ENCODE measurements at places on chromosomes 3 and 15.

DNA sequence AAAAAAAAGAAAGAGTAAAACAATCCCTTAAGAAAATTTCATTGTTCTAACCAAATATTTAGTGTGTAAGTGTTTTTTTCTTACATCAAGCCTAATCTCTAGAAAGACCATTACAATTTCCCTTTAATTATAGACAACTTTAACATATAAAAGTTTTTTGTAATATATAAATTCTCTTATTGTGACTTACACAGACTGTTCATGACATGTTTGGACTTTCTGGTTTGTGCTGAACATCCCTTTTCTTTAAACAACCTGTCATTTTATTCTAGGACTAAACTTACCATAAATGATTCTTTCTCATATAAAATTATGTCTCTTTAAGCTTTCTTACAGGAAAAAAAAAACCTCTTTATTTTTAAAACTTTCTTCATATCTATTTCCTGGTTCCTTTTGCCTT lies 13.0 kb upstream of the BTLA start:
- DNase-seq, result no peak

DNA sequence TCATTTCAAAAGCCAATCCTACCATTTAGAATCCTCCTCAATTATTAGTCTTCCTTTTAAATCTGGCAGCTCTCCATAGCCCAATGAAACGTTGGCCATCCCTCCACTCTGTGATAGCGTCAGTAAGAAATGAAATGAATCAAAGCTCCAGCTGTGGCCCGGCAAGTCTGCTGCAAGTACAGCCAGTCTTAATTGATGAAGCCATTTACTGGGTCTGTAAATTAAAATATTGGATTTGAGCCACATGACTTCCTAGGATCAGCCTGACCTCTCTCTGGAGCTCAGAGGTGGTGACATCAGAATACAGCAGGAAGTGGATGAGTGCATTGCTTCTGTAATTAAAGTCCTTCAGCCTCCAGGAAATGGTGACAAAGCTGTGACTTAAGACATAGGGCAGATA lies 347.0 kb upstream of the LMCD1 start:
- no peak for DNase-seq

DNA sequence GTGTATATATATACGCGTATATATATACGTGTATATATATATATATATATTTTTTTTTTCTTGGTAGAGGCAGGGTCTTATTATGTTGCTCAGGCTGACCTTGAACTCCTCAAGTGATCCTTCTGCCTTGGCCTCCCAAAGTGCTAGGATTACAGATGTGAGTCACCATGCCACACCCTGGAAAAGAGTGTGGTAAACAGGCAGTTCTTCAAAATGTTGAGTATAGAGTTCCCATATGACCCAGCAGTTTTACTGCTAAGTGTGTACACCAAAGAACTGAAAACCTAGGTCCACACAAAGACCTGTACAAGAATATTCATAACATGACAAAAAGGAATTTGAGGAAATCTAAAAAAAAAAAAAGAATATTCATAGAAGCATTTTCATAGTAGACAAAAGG lies 71.8 kb upstream of the GCNT3 start:
- DNase-seq, result no peak

GRCh38 chr3:42681361-42682038 lies 3.8 kb upstream of the KLHL40 start:
- no peak for DNase-seq

- no peak for DNase-seq
Observed at GRCh38 chr15:62465173-62465572, 300.1 kb upstream of the C2CD4B start.

DNA sequence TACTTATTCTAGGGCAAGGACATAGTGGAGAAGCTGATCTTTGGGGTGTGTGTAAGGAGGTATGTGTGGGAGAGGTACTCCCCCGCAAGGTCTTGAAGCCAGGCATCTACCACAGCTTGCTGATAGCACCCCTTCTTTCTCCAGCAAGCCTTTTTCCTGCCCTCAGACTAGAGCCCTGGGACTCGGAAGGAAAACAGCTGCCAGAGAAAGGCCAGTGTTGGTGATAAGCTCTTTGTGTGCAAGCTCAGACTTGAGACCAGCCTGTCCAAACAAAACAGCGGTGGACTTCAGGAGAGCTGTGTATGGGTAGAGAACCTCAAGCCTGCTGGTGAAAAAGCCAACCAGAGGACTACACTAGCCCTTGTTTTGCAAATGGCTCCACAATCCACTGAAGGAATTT lies 1028.6 kb downstream of the MCTP2 start:
- no peak for DNase-seq

GRCh38 chr3:156605686-156606605 lies 51.0 kb upstream of the SSR3 start:
- no peak for DNase-seq

GRCh38 chr3:23312866-23313265 lies 109.7 kb downstream of the UBE2E2 start:
- DNase-seq, result no peak

- DNase-seq, result peak; percentile 84
Observed at GRCh38 chr3:132029182-132029902, 5.5 kb downstream of the CPNE4 start.

- peak; percentile 66 for DNase-seq
Observed at GRCh38 chr3:134754768-134755559, 40.1 kb upstream of the EPHB1 start.

GRCh38 chr15:69341356-69341755 lies 42.6 kb downstream of the PAQR5 start:
- DNase-seq, result no peak

DNA sequence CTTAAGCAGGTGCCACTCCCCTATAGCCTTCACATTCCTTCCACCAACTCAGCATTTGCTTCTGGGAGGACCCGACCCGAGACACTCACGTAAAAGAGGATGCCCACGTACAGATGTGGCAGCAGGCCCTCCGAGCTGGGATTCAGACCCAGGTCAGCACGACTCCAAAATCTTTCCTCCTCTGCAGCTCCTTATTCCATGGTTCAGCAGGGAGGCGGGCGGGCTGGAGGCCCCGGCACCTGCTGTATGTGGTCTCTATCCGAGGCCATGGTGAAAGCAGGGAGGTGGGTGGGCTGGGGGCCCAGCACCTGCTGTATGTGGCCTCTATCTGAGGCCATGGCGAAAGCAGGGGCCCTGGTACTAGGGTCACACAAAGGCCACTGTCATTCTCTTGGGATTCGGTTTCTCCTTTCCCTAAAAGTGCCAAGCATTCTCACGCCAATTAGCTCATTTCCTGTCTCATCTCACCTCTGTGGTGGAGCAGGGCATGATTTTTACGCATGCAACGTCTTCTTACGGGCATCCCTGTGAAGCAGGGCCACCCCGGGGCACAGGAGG lies 5.9 kb upstream of the MUC4 start:
- DNase-seq, result no peak

- DNase-seq, result no peak
Observed at GRCh38 chr3:159824333-159824732, 164.3 kb upstream of the IL12A start.

DNA sequence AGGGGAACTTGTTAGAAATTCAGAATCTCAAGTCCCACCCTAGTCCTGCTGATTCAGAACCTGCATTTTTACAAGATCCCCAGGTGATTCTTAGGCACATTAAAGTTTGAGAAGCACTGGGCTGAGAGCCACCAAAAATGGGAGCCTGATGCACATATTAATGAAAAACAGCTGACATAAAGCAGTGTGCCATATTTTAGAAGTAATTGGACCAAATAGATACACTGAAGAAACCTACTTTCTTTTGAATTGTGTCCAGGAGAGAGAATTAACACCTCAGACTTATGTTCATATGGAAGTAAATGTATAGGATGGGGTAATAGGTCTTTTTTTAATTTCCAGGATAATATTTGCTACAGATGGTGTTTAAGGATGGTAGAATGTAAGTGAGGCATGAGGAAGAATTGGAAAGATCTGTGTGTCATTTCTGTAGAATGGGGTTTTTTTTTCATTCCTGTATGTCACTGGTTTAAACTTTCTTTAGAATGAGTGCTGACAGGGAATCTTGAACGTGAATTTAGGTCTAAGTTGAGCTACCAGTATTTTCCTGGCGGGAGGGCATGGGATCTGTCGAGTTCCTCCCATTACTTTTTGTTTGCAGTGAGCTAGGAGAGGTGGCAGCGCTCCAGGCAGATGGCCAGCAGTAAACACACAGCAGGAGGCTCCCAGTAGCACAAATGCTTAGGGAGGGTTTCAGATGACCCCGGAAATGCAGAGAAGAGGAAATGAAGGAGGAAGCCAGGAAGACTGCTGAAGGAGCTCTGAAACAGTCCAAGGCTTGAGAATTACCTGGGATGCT lies 185.6 kb downstream of the PLCL2 start:
- no peak for DNase-seq

GRCh38 chr3:70726961-70727360 lies 414.5 kb upstream of the MDFIC2 start:
- no peak for DNase-seq

DNA sequence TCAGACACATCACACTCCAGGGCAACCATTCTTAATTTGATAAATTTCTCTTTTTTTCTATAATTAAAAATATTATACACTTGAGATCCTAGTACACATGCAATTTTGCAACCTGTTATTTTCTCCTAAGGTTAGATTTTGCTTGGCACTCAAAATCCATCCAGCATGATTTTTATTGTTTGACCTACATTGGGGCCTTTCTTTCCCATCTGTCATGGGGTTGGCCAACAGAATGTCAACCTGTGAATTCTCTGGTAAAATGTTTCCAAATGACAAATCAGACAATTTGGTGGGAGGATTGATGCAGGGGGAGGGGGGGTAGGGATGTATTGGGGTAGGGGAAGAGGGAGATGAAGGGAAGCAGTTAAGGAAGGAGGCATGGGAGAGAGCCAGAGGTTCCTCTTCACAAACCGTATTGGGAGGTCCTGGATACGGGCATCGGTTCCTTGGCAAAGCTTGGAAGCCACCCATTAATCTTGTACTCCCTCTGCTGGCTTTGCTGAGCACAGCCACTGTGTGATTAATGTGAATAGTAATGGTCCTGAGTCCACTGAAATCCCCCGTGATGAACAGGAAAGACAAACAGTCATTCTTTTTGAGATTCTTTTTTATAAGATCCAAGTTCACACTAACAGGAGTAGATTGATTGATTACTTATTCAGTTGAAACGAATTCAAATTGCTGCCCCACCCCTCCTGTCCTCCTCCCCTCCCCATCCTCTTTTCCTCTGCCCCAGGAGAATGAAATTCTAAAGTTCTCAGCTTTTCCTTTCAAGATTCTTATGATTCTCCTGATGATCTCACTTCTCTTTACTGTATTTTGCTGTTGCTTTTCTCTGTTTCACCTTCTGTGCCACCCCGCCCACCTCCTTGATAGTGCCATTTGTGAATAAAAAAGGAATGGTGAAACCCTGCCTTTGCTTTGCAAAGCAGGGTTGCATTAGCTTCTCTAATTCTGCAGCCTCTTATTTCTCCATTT lies 82.2 kb upstream of the SLC25A26 start:
- peak; percentile 21 for DNase-seq

DNA sequence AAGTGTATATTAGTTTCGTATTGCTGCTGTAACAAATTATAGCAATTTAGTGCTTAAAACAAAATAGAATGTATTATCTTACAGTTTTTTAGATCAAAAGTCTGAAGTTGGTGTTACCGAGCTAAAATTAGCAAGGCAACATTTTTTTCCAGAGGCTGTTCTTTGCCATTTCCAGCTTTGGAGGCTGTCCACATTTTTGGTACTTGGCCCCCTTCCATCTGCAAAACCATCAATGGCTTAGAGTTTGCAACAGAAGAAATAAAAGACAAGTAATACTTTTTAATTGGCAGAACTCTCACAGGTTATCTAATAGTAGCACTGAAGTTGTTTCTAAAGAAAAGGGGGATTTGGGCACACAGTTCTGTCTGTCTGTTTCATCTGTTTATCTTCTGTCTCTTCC lies 1248.5 kb downstream of the ROBO1 start:
- DNase-seq, result no peak

GRCh38 chr3:72270072-72270681 lies 485.2 kb upstream of the PROK2 start:
- peak; percentile 72 for DNase-seq

GRCh38 chr3:3081381-3082233 lies 28.6 kb downstream of the IL5RA start:
- no peak for DNase-seq

DNA sequence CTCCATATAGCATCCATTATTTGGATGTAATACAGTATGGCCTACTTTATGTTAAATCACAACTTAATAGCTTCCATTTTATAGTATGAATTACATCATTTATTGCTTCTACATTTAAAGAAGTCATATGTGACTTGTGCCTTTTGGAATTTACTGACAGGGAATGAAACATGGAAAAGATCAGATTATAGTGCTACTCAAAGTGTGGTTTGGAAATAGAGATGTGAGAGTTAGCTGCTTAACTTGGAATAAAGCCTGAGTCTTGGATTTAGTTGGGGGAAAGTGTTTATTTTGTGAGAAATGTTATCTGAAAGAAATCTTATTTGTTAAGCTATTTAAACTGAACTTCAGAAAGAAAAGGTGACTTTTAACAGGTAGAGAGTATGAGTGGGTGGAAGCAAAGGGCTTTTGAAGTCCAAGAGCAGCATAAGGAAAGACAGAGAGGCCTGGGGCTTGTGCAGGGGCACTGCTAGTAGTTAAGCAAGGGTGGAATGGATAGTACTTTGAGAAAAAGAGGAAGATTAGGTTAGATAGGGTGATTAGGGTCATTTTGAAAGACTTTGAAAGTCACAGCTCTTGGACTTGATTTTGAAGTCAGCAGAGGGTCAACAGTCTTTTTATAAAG lies 60.5 kb downstream of the SLMAP start:
- DNase-seq, result no peak

GRCh38 chr15:79455943-79456342 lies 23.8 kb downstream of the MINAR1 start:
- DNase-seq, result no peak

DNA sequence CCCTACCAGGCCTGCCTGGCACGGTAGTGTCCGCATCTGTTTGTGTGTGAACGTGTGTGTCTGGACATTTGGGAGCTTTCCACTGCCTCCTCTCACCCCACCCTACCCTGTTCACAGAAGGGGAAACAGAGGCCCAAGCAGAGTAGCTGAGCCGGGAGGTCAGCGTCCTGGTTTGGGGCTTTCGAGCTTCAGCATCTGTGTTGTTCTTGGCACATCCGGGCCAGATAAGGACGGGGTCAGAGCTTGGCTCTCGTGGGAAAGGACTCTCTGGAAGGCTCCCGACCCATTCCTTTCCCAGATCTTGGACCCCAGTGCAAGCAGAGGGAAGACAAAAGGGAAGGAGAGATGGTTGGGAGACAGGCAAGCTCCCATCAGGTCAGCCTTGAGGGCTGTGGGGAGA lies 6.3 kb upstream of the PTH1R start:
- no peak for DNase-seq

DNA sequence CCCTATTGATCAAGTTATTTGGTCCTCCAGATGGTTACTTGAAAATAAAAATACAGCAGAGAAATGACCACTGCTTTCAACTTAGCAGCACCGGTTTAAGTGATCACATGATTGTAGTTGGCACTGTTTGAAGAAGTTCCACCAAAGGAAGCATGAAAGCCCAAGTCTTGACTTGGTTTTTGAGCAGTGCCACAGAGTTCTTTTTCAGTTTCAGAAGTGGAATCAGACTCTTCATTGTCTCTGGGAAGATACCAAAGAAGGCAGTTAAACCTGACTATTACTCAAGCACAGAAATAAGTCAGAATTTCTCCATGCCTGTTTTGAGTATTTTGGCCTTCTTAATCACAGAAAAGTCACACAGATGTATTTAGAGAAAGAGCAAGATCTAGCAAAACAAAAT lies 66.7 kb downstream of the BBX start:
- DNase-seq, result no peak
